ENCODE measurements at places on chromosomes 1 and 21.

- DNase-seq = no peak
Observed at GRCh38 chr21:32920474-32920873, 105.3 kb upstream of the OLIG2 start.

DNA sequence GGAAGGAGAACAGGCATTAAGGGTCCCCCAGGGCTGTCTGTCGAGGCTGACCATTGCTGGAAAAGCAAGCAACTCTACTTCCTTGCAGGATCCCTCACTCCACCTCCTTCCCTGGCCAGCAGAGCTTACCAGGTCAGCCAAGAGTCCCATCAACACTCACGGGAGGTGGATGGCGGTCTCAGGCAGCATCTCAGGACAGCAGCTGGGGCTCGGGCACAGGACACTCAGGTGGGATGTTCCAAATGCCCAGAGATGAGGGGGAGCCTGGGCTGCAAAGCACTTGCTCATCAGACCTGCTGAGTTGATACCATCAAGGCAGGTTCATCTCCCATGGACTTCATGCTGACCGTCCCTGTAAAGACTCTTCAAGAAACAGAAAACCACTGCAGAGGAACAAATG lies 559.8 kb downstream of the NPHP4 start:
- DNase-seq = no peak

DNA sequence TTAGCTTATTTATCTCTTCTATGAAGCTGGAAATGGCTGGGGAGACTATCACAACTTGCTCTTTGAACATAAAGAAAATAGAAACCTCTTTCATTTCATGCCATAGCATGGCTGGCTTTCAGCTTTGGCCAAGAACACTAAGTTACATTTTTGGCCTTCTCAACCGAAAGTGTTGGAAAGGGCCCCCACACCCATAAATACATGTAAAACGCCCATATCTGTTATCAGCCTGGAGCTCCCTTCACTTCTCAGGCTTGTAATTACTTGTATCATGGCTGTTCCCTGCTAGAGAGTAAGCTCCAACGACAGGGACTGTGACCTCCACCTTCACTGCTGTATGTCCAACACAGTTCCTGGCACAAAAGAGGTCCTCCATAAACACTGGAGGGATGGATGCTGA lies 12.7 kb upstream of the EIF4G3 start:
- DNase-seq = no peak

- DNase-seq = no peak
Observed at GRCh38 chr1:147611586-147611985, 58.7 kb downstream of the ACP6 start.

All from DMS 273 treated with DMSO at 0.1 percent for 48 hours (cell line).